ENCODE measurements at places on chromosomes 13 and 19.

DNA sequence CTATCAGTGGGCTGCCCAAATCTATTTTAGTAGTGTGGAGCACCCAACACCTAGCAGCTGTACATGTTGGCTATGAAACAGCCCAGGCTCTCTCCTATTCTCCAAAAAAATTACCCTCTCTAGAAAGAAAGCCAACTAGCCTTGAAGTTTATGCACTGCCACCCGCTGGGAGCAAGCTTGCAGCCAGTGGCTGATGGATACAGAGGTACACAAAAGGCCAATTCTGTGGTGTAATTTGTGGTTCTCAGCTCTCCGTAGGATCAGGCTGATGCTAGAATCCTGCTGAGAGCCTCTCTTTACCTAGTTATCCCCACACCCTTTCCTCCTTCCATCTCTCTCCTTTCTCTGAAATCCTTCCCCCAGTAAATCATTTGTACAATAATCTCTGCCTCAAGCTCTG lies 1120.7 kb downstream of the DIAPH3 start:
- no peak for DNase-seq

DNA sequence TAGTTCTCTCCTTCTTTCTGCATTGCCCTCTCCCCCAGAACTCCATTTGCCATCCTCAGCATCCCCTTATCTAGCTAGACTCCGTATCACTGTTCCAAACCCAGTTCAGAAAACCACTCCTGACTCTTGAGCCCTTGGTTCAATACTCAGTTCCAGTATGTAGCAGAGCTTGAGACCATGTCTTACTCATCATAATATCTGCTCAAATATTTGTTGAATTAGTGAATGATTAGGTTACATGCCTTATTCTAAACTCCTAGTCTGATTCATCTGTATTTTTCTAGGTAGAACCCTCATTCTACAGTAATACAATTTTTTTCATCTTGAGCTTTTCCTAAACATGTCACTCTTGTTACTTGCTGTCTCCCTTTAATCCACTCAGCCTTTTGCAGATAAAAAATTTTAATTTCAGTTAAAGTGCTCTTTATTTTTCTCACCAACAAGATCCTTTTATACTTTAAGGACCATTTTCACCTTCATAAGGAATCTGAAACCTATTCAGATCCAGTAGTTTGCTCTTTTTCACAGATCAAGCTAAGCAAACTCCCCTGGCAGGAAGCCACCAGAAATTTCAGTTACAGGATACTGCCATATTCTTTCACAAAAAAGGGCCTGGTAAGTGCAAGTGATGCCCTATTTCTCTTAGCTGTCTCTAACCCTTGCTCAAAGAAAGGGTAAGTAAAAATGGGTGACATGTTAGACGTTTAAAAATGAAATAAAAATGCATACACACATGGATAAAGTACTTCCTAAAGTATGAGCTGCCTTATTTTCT lies 23.1 kb upstream of the INTS6 start:
- DNase-seq: no peak

- DNase-seq: no peak
Measured at GRCh38 chr13:51639171-51639570, 54.9 kb downstream of the WDFY2 start.

- DNase-seq: no peak
Measured at GRCh38 chr13:46603165-46603603, 50.2 kb downstream of the LRCH1 start.

GRCh38 chr19:48867746-48868113 lies 687 bp downstream of the PLEKHA4 start:
- DNase-seq: no peak
